GM10248 (cell line): ENCODE measurements at places on chromosomes 6 and 20.

DNA sequence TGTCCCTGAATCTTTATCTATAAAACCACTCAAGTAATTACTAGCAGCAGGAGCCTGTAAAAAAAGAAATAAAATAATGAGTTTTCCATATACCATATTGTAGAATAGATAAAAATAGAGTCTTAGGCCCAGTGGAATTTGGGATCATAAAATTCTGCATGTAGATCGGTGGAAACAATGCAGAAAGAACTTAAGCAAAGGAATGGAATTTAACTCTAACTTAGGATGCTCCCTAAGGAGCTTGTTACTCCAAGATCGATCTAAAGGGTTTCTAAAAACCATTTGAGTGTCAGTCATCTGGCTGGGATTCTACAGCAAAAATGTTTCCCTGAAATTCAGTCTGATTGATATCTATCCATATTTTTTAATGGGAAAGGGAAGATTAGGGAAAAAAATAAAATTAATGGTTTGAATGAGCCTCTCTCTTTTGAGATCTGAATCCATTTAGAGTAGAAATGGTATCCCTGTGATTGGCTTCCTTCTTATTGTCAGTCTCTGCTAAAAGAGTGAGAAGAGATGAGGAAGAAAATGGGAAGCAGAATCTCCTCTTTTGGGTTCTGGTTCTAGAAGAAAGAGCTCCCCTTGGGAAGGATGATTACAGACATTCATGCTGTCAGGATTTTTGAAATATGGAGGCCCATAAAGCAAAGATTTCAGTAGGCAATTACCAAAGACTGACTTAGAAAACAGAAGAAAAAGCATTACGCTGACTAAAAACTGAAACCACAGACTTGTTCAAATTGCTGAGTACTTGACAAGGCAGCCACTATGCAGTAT is 564.3 kb upstream of the MARCKS start:
- DNase-seq, result peak; percentile 5

- no peak for DNase-seq
Measured at GRCh38 chr6:108666656-108667260, 106.0 kb downstream of the FOXO3 start.

DNA sequence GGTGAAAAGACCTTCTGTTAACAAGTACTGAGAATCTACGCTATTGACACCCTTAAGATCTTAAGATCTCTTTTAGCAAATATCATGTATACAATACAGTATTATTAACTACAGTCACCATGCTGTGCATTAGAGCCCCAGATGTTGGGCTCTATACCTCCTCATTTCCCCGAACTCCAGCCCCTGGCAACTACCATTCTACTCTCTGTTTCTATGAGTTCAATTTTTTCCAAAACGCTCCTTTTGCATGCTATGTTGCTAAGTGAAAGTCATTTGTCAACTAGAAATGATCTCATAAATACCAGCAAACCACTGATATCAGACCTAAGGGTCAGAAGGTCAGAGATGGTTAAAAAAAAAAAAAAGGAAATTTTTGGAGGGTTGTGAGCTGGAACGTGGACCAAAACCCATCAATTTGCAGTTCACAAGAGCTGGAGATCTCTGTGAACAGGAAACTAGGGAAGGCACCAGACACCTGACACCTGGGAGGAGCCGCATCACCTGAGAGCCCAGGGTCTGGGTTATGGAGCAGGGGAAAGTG is 122.0 kb upstream of the KCNK16 start:
- DNase-seq, result no peak

GRCh38 chr20:58231683-58232082 is 3.2 kb upstream of the ANKRD60 start:
- DNase-seq, result no peak
